Fibroblast of skin of back (primary cell): ENCODE measurements at places on chromosomes 4 and X.
A peak's percentile ranks its signal among the peaks of the same experiment; 100 is the strongest.

GRCh38 chrX:68175562-68175961, 257.7 kb downstream of the OPHN1 start:
- DNase-seq, result peak; percentile 54

DNA sequence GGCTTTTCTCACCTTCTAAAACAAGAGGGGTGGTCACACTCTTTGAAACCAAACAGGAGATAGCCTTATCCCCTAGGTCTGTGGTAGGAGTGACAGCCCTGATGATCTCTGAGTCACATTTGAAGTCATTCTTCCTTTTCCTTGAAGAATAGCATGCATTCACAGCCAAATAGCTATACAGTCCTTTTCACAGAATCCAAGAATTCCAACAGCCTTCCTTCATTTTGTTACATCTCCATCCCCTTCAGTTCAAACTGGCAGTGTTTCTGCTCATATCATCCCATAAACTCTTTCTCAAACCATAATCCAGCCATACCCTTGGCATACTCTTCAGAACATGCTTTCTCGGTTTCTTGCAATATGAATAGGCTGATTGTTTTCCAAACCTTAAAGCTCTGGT, 33.3 kb upstream of the TMEM184C start:
- DNase-seq, result peak; percentile 40

GRCh38 chrX:10047133-10047532, 80.0 kb downstream of the CLDN34 start:
- DNase-seq, result no peak

GRCh38 chr4:138562544-138562991, 320.4 kb upstream of the SLC7A11 start:
- peak; percentile 78 for DNase-seq

- peak; percentile 6 for DNase-seq
These were observed 1833.2 kb upstream of the PCDH7 start for GRCh38 chr4:28886934-28887333.

- DNase-seq, result peak; percentile 23
These were observed 34.4 kb upstream of the GK2 start for GRCh38 chr4:79442422-79442821.

GRCh38 chrX:46710425-46710824, 48.5 kb downstream of the SLC9A7 start:
- DNase-seq, result peak; percentile 29
